IMR-90 (cell line): ENCODE measurements at places on chromosomes 5 and 9. TPM values are rescaled to one million over a fixed set of nuclear protein-coding genes. Genes with fewer than 3 reads are reported as not detected.

- DNase-seq = peak; percentile 95
Observed at GRCh38 chr9:121286973-121287741, 19.2 kb downstream of the GSN start.

- peak; percentile 3 for DNase-seq
Observed at GRCh38 chr5:168575391-168576372, 3.5 kb downstream of the PANK3 start.

GRCh38 chr9:75881761-75882160, 8.7 kb upstream of the PCSK5 start:
- no peak for DNase-seq

- DNase-seq = peak; percentile 3
Observed at GRCh38 chr9:89814340-89815040, 209.7 kb downstream of the GADD45G start.

- DNase-seq = no peak
Observed at GRCh38 chr9:90476058-90476457, 166.6 kb downstream of the DIRAS2 start.

DNA sequence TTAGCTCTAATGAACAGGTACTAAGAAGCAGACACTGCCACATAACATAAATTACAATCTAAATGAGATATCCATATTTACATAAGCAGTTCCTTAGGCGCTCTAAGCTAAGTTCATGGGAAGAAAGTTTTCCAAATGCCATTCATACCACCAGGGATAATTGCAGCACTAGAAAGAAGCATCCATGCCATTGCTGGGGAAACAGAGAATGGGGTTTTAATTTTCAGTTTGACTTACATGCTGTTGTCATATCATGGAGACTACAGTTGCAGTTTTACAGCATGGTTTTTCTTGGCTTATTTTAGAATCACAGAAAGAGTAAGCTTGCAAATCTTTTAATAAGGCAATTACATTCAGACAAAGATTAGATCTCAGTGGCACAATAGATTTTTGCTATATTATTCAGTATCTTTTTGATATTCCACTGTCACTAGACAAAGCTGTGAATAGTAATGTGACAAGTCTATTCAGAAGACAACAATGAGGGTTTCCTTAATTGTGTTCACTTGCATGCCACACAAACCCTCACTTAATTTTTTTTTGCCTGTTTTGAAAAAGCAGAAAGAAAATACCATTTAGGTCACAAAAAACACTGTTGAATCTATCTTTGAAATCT, 108.4 kb upstream of the ELAVL2 start:
- DNase-seq = no peak

GRCh38 chr9:115672477-115673316, 480.9 kb upstream of the PAPPA start:
- peak; percentile 99 for DNase-seq

DNA sequence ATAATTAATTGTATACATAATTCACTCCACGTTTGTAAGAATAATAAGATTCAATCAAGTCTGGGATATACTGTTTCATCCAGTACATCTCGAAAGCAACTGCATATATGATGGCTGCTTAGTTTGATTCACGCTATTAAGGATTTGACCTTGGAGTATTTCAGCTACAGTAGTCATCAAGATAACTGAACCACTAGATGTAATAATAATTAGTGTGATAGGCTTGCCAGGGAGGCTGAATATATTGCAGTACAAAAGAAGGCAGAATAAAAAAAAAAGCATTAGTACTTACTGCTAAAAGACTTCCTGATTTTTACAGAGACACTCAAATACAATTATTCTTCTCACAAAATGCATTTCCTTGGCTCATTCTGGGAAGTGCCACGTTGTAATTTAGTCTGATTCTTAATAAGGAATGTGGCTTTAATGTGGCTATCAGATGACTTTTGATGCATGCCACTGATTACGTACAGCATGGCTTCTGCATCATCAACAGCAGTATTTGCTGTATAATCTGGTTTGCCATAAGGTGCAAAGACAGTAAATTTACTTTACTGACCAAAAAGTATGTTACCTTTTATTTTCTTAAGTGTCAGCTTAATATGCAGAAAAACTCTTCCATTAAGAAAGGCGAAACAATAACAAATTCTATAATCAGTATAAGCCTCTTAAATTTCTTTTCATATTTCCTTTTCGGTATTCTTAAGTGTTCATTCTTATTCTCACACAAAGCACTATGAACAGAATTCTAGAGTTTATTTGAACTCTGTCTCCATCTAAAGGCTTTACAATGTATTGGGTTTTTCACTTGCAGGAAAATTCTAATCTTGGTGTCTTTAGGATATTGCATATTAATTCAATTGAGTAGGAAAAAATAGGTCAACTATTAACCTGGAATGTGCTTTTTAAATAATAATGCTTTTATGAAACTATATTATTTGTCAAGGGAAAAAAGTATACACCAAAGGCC, 166.4 kb downstream of the SLF1 start:
- peak; percentile 1 for DNase-seq

- no peak for DNase-seq
Observed at GRCh38 chr9:115240676-115241075, 122.7 kb upstream of the TNC start.

- DNase-seq = no peak
Observed at GRCh38 chr9:125514468-125514867, 192.5 kb downstream of the MAPKAP1 start.

DNA sequence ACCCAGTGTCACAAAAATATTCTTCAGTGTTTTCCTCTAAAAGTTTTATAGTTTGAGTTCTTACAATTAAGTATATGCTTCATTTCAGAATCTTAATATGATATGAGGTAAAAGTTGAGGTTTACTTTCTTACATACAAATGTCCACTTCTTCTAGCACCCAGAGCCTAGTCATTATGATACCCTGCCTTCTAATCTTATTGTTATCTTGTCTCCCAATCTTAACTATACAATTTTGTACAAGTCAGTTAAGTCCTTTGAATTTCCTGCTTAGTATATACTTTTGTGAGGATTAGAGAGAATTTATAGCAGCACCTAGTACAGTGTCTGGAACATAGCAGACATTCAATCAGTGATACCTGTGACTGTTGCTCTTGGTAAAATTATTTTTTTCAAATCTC, 29.3 kb downstream of the RAD50 start:
- no peak for DNase-seq

- no peak for DNase-seq
Observed at GRCh38 chr9:22100626-22101025, 91.5 kb upstream of the CDKN2B start.

DNA sequence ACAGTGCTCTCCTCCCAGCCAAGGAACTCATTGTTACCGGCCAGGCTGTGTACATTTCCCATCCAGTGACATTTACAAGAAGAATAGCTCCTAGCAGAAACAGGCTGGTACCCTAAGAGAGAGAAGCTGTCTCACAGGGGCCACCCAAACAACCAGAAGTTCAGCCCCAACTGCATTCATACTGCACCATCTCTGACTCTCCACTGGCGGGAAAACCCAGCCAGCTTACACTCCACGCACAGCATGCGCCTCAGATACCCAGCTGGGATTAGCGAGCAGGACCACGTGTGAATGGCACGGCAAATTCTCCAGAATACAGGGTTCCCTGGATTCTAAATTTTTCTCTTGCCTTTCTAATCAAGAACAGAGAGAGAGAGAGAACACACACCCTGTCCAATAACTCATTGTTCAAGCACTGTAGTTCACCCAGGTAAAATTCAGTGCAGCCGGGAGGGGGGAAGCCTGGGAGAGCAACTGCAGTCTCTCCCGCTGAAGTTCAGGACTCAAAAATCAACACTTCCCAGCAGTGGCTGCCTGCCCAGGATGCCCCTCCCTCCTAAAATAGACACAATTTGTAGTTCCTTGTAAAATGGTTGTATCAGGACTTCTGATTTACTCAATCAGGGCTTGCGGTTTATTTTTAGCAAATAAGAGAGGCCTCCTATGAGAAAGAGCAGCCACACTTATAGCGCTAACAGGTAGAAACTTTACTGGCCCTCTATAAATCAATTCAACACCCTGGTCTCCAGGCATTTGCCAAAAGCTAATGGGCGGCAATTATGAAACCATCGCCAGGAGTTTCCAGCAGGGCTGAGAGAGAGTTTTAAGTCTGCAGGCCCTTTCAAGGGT, 2.2 kb downstream of the COL23A1 start:
- DNase-seq = no peak

The ECSCR gene
- total RNA-seq = 3.1 and 3.9 TPM in 2 replicates

The CDKN2B-AS1 gene
- 1.1 and 1.7 TPM in 2 replicates for total RNA-seq
